ENCODE measurements at places on chromosomes 13 and 19.
A peak's percentile ranks its signal among the peaks of the same experiment; 100 is the strongest.

- no peak for DNase-seq
Measured at GRCh38 chr13:109941951-109942350, 155.6 kb upstream of the IRS2 start.

GRCh38 chr13:49410477-49410876 lies 33.4 kb downstream of the CAB39L start:
- DNase-seq, result no peak

DNA sequence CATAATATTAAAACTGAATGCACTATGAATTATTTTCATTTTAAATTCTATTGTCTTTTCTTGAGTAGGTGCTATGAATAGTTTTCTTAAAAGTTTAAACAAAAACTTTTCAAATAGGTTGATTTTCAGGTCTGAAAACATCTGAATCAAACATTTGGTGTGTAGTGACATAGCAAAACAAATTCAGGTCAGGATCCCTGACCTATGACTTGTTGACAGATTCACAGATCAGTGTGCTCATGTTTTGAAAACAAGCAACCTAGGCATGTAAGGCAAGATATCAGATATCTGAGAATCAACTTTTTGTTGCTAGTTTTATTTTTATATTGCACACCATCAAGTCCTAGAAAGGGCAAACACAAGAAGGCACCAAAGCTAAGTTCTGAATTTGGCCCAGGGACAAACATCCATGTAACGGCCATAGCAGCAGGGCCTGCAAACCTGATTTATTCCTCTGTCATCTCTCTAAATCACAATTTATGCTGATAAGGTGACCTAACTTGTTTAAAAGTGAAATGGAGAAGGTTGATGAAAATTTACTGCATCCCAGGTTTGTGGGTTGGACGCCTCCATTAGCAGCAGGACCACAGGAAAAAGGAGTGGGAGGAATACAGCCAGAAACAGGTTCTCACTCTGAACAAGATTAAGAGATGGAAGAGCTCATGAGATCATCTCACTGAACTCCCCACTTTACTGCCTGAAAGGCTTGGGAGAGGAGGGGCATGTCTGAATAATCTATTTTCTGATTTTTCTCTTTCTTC lies 337.7 kb downstream of the KCNRG start:
- DNase-seq, result no peak

DNA sequence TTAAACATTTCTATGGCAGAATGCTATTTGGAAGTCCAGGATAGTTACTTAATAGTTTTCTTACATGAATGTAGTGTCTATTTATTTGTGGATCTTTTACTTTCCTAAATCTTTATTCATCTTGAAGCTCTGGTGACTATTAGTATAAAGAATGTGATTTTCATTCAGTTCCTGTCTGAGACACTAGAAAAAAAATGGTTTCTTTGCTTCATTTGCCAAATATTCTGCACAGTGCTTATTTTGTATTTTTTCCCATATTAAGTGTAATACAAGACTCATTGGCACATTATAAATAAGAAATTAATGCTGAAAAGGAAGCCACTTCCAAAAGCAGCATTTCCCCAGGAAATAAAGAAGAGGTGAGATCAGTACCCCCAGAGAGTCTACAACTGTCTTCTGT lies 109.8 kb downstream of the POSTN start:
- DNase-seq, result no peak

DNA sequence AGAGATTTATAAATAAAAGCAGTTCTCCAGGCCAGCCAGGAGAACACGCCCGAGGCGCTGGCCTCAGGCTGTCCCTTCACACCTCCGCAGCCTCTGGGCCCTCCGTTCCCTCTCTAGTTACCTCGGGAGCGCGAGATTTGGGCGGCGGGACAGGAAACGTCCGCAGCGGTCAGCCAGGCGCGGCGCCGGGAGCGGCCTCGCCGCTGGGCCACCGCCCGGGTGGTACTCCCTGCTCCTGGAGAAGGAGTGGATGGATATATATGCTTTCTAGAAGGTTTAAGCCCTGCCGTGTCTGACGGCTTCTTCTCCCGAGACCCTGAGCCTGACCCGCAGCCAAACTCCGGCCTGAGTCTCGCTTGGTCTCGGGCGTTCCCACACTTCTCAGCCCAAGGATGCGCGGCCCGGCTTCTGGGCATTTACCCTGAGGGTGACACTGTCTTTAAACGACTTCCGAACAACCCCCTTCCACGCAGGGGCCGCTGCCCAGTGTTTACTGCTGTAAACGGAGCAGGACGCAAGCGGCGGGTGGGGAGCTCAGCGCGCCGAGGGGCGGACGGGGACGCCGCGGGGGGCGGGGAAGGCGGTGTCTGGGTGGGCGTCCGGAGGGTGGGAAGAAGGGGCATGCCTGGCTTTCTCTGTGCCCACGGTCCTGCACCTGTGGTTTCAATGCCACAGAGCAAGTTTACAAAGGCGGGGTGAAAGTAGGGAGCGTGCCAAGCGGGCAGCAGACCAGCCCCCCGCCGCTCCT lies 2.0 kb upstream of the ZIC2 start:
- DNase-seq, result peak; percentile 64

DNA sequence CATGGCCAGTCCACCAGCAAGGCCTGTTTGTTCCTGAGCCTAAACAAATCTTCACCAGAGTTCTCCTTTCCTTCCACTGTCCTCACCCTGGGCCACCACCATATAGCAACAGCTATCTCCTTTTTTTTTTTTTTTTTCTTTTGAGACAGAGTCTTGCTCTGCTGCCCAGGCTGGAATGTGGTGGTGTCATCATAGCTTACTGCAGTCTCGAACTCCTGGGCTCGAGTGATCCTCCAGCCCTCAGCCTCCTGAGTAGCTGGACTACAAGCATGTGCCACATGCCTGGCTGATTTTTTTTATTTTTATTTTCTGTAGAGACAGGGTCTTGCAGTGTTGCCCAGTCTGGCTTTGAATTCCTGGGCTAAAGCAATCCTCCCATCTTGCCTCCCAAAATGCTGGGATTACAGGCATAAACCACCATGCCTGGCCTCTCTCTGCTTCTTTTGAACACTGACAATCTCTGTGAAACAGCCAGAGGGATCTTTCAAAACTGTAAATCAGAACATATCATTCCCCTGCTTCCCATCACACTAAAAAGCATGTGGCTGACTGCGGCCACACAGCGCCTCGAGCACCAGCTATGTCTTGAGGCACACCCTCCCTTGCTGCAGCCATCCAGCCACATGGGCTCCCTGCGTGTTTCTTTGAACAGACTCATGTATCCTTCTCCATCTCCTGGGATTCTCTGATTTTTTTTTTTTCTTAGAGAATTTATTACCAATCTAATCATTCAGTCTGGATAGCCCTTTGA lies 110.6 kb downstream of the SIPA1L3 start:
- DNase-seq, result no peak

DNA sequence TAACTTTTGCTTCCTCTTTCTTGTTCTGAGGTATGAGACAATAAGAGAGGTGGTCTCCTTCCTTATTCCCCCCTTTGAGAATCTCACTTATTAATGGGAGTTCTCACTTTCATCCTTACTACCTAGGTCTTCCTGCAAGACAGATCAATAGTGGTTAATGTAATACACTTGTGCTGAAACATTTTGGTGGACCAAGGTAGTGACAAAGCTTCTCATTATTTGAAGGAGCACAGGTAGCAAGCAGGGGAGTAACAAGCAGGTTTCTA lies 17.9 kb downstream of the ZNF700 start:
- no peak for DNase-seq

DNA sequence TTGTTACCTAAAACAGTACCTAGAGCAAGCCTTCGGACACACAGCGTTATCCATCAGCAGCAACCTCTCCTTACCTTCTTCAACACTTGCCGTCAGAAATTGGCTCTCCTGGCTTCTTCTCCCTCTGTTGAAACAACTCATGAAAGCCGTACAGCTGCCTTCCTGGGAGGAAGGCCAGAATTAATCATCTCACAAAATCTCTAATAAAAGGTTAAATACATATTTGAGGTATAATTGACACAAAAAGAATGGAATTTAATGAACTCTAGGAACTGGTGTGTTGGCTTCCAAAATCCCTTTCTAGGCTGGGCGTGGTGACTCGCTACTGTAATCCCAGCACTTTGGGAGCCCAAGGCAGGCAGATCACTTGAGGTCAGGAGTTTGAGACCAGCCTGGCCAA lies 37.3 kb upstream of the GTF2F2 start:
- no peak for DNase-seq

DNA sequence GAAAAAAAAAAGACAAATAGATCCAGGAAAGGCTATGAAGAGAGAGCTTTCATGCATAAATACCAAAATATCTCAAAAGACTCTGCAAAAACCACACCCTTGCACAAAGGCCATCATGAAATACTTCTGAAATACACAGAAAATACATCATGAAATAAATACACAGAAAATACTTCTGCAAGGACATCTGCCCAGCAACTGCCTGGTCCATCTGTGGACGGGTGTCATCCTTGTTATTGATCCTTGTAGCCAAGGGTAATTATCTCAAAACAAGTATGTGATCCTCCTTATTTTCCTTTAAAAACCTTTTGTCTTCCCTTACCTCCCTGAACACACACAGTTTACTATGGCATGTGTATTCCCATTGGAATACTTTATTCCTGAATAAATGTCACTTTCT lies 6.9 kb downstream of the USPL1 start:
- DNase-seq, result no peak

DNA sequence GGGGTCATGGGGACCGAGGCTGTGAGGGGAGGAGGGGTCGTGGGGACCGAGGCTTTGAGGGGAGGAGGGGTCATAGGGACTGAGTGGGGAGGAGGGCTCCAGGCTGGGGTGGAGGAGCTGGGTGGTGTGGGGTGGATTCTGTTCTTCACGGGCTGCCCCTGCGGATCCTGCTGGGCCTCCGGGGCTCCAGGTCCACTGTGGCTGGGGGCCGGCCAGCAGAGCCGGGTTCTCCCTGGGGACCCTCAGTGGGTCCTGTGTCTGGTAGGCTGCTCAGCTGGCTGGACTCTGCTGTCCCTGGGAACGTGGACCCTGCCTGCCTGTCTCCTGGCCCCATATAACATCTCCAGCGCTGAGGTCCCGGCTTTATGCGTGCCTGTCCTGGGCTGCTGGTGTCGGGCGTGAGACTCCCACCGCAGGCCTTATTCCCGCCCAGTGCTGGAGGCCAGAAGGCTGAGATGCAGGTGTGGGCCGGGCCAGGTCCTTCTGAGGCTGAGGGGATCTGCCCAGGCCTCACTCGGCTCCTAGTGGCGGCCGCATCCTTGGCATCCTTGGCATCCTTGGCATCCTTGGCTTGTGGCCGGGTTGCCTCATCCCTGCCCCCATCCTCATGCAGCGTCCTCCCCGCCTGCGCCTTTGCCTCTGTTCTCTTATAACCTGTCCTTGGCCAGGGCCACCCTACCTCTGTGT lies 19.8 kb upstream of the GNA15 start:
- DNase-seq, result no peak

- DNase-seq, result no peak
Measured at GRCh38 chr13:82833923-82834322, 1048.4 kb downstream of the SLITRK1 start.

GRCh38 chr19:42480335-42481095 lies 37.8 kb upstream of the CXCL17 start:
- peak; percentile 63 for DNase-seq

DNA sequence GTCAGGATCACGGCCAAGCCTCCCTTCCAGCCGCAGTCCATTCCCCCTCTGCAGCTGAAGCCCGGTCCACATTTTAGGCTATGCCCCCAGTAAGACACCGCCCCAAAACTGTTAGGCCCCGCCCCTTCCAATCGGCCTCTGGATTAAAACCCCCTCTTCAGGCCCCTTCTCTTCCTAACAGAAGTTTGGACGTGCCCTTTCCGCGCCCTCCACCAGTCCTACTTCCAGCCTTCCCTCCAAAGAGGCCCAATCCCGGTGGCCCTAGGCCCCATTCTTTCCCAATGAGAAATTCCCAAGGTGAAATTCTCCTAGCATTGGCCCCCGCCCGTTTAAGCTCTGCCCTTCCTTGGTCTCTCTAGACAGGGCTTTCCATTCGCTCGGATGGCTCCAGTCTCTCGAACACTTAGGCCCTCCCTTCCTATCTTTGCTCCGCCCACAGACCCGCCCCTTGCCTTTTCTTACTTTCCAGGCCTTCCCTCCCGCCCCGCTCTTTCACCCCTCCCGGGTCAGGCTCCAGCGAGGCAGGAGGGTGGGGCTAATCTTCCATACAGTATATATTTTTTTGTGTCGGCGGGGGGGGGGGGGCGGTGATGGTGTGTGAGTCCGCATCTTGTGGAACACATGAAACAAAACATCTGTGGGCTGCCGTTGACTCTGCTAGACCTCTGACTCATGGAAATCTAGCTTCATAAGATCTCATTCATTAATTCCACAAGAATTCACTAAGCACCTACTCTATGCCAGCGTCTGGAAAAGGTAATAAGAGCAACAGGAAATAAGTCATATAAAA lies 13.6 kb downstream of the LTBP4 start:
- peak; percentile 97 for DNase-seq

DNA sequence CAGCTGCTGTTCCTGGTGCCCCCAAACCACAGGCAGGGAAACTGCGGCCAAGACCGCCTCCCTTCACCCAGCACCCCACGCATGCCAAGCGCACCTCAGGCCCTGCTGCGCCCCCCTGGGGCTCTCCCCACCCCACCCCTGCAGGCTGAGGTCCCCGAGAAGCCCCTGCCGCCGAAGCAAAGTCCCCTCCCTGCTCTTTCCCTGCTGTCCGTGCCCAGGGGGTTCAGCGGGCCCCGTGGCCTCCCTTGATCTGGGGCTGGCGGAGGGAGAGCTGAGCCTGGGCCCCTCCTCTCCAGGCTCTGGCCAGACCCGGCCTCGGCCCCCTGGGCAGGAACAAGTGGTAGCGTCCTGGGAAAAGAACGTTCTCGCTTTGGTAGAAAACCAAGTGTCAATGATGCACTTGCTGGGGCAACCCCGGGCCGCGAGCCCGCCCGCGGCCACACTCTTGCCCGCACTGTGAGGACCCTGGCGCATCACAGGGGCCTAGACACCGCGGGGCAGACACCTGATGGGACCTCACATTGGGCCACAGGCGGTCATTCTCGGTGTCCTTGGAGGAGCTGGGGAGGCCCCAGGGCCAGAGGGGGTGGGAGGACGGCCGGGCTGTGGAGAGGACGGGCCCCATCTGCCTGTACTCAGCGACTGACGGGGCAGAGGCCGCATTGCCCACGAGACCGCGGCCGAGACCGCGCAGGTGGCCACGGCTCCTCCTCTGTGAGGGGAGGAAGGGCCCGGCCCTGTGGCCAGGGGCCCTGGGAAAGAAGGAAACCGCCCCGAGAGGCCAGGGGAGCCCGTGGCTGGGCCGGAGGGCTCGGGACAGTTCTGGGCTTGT lies 29.0 kb downstream of the GPX4 start:
- peak; percentile 69 for DNase-seq

DNA sequence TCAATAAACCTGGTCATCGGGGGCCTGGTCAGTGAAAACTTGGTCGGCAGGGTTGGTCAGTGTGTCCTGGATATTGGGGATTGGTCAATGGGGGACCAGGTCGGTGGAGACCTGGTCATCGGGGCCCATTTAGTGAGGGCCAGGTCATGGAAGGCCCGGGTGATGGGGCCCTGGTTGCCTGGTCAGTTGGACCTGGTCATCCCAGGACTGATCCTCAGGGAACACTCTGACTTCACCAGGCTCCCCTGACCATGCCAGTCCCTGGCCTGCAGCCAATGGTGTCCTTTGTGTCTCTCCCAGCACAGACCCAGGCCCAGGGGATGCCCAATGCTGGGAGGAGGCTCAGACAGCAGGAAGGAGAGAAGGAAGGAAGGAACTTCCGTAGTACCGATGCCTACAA lies 42.1 kb upstream of the TPM4 start:
- no peak for DNase-seq

All from activated effector memory CD4-positive, alpha-beta T cell treated with anti-CD3 and anti-CD28 coated beads, Interleukin-2, amount 50 U/mL, for 16 hours (primary cell).